NCI-H1105 treated with DMSO at 0.1 percent for 48 hours (cell line): ENCODE measurements at places on chromosomes 7 and 10.

DNA sequence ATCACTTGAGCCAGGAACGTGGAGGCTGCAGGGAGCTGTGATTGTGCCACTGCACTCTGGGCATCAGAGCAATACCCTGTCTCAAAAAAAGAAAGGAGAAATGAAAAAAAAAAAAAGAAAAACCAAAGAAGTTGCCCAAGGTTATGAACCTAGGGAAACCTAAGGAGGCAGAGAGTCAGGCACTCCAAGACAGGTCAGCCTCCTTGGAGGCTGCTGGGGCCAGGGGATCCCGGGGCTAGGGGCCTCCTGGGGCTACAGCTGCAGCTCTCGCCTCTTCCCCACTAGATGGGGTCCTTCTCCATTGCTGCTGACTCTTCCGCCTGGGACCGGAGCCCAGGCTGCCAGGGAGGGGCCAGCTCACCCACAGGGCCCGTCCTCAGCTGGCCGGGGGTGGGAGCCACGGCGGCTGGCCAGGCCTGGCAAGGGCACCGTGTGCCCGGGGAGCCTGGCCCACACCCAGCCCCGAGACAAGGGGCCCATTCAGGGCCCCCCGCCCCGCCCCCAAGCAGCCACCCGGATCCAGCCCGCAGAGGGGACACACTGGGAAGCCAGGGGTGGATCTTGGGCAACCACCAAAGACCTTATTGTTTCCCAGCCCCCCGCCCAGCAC, 1.7 kb upstream of the SPACDR start:
- peak; percentile 63 for DNase-seq

- DNase-seq: no peak
Measured at GRCh38 chr7:154699417-154699816, 303.5 kb downstream of the PAXIP1 start.

DNA sequence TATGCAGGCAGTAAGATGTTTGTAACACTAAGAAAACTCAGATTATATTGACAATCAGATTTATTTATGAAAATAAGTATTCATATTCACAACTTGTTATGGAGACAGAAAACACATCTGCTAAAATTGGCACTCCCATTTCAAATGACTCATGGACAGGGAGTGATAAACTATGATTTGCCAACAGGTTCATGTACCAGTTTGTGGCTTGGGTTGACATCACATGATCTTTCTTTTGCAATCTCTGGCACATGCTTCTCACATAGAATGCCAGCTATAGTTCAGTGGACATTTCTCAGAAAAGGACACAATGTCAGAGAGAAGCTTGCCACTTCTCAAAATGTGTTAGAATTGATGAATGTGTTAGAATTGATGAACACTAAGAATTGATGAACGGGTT, 663.2 kb upstream of the ANKRD30A start:
- DNase-seq: no peak

DNA sequence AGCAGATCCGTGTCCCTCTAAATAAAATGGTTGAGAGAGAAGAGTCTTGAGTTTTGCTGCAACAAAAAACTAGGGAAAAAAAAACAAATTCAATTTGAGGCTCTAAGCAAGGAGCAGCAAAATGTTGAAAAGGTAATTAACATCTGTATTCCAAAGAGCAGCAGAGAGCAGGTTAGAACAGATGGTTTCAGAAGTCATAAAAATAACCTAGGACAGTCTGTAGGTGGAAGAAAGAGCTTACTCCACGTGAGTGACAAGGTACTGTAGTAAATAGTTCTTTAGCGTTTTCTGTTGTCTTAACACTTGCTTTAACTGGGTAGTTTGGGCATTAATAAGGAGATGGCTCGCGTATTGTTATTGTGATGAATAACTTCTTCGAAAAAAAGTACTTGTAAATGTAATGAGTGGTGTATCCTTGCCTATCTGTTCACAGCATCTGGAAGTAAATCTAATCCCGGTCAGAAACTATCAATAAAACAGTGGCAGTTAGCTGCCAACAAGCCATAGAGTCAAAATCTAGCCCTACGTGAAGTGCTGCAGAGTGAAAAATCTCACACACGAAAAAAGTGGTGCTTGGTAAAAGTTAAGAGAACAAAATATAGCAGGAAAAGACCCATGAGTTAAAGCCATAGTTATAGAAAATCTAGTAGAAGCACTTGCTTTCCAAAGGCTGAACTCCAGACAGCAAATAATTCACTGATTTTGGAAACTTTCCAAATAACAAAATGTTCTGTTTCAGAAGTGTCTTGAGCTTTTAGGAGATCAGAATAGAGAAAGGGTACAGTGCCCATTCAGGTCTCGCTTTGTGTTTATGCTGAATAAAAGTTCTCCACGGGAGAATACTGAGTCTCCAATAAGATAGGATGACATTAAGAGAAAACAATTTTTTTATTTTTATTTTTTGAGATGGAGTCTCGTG, 49.3 kb upstream of the PARD3 start:
- DNase-seq: no peak

DNA sequence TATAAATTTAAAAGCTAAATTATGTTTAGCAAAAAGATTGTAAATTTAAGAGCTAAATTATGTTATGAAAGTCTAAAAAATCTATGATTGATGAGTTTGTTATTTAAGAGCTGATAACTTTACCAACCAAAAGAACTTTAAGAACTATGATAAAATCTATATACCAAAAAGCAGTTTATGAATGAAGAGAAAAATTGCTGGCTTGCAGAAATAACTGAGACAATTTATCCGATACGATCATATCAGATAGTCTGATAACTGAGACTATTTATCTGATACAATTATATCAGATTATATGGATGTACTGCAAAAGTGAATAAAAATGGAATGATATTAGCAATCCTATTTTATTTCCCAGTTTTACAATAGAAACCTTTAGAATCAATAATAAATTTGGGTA, 50.2 kb downstream of the IQUB start:
- no peak for DNase-seq

GRCh38 chr10:100697631-100698030, 47.8 kb upstream of the PAX2 start:
- no peak for DNase-seq

- no peak for DNase-seq
Measured at GRCh38 chr7:116429986-116430619, 69.4 kb upstream of the CAV2 start.

DNA sequence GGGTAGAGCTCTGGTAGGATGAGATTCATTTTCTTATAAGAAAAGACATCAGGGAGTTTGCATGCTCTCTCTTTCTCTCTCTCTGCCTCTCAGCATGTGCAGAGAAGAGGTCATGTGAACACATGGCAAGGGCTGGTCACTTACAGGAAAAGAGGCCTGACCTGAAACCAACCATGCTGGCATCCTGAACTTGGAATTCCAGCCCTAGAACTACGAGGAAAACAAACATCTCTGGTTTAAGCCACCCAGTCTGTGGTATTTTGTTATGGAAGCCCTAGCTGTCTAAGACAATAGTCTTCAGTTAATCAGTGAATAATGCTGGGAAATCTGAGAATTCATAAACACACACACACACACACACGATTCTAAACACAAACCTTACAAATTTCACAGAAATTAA, 1104.2 kb upstream of the LRRN3 start:
- DNase-seq: no peak

DNA sequence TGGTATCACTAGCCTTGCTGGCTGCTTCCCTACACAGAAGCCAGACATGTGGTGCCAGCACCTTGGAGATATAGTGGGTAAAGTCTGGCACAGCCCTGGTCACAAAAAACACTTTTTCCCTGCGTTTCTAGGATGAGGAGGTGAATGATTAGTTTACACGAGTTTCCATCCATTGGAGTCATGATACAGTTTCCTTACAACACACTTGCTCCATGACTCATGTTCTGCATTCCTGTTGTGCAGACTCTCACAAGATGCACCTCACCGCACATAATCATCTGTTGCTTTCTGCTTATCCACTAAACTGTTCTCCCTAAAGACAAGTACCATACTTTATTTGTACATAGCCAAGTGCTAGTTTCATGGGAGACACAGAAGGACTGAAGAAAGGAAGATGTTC, 747.1 kb upstream of the GALNT17 start:
- DNase-seq: no peak

DNA sequence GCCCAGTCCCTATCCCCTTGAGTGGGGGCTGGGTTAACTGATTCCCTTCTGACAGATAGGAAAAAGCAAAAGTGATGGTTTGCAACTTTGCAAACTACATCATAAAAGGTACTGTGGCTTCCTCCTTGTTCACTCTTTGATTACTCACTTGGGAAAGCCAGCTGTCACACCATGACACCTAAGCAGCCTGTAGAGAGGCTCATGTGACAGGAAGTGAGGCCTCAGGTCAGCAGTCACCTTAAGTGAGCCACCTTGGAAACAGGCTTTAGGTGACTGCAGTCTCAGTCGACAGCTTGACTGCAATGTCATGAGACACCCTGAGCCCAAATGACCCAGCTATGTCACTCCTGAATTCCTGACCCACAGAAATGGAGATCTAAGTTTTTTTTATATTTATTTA, 4.3 kb upstream of the CHCHD2 start:
- DNase-seq: no peak

GRCh38 chr10:131832056-131832685, 68.6 kb upstream of the PPP2R2D start:
- no peak for DNase-seq

GRCh38 chr10:60050366-60050765, 144.0 kb upstream of the CCDC6 start:
- DNase-seq: no peak

GRCh38 chr7:148385009-148385682, 205.4 kb upstream of the C7orf33 start:
- DNase-seq: no peak

GRCh38 chr7:158685693-158686092, 18.9 kb downstream of the NCAPG2 start:
- no peak for DNase-seq

GRCh38 chr10:131842351-131843088, 58.3 kb upstream of the PPP2R2D start:
- no peak for DNase-seq

- DNase-seq: no peak
Measured at GRCh38 chr10:119826771-119827170, 45.9 kb downstream of the MCMBP start.

GRCh38 chr10:125291836-125292235, 131.5 kb upstream of the CTBP2 start:
- DNase-seq: no peak

- peak; percentile 39 for DNase-seq
Measured at GRCh38 chr7:96548664-96549063, 161.0 kb downstream of the SEM1 start.

DNA sequence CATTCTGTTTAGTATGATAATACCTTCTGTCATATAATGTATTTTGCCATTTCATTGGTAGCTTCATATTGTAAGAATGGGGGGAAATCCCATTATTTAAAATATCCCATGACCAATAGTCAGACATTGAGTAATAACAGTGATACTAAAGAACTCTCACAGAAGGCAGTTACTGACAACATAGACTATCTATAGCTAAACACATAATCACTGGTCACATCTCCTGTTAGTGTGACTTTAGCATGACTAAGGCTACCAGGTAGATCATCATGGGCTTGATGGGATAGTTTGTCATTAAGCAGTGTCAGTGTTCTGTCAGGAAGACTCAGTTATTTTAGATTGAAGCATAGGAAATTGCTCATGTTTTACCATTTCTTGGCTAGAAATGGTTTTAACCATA, 16.4 kb downstream of the OPN1SW start:
- no peak for DNase-seq

DNA sequence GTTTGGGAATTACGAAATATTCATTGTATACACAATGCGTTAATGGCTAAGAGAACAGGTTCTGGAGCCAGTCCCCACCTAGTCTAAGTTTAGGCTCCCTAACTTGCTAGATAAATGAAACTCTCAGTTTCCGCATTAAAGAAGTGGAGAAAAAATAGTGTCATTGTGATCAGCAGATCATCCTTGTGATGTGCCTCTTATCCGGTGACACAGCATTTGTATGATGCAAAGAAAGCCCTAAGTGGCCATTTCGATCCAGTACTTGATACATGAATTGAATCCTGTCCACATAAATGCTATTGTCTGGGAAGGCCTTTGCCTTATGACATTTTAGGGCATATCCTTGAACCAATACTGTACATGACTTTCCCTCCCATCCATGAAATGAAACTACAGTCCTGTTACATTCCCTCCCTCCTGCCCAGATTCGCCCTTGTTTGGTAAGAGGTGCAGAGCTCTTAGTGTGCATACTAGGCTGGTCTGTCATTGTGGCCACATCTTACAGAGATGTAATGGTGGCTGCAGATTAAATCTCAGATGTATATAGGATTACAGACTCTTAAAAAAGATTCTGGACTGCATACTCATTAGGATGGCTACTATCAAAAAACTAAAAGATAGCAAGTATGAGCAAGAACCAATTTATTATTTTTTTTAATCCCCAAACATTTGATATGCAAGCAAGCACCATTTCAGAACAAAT, 80.9 kb downstream of the LRRC4 start:
- no peak for DNase-seq

DNA sequence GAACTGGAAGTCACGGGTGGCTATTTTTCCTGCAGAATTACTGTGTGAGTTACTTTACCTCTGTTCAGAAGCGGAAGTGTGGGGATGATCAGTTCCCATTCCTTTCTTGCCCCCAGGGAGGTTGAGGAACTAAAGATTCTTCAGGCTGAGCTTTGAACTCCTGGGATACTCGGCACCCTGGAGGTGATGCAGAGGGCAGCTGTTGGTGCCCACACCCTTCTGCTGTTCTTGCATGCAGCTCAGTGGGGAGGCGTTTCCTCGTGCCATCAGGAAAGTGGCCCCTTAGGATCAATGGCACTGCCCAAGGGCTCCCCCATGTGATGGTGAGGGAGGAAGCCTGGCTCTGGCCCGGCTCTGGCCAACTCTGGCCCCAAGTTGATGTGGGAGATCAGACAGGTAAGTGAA, 44.7 kb upstream of the MXI1 start:
- DNase-seq: no peak

GRCh38 chr7:103996639-103997038, 7.2 kb upstream of the RELN start:
- DNase-seq: no peak

GRCh38 chr7:70338015-70338414, 739.7 kb downstream of the AUTS2 start:
- peak; percentile 99 for DNase-seq

- no peak for DNase-seq
Measured at GRCh38 chr7:131606346-131607290, 50.2 kb upstream of the PODXL start.

GRCh38 chr7:150329331-150330120, 6.2 kb upstream of the ACTR3C start:
- DNase-seq: no peak

GRCh38 chr7:157690058-157690832, 353.4 kb downstream of the DNAJB6 start:
- peak; percentile 52 for DNase-seq

GRCh38 chr10:22429146-22429545, 83.8 kb downstream of the SPAG6 start:
- DNase-seq: no peak

GRCh38 chr7:65448816-65449504, 75.3 kb downstream of the ZNF92 start:
- DNase-seq: no peak

- peak; percentile 76 for DNase-seq
Measured at GRCh38 chr7:148264933-148265557, 325.5 kb upstream of the C7orf33 start.

GRCh38 chr10:89458291-89458690, 43.9 kb downstream of the IFIT5 start:
- DNase-seq: no peak

- no peak for DNase-seq
Measured at GRCh38 chr10:112006831-112007230, 176.7 kb downstream of the GPAM start.

GRCh38 chr7:76074972-76075370, 27.1 kb downstream of the MDH2 start:
- DNase-seq: no peak

GRCh38 chr10:76245951-76246495, 814.6 kb downstream of the LRMDA start:
- DNase-seq: no peak
